ENCODE measurements at places on chromosomes 3 and 15. TPM values are rescaled to one million over a fixed set of nuclear protein-coding genes. Genes with fewer than 3 reads are reported as not detected.
A peak's percentile ranks its signal among the peaks of the same experiment; 100 is the strongest.

DNA sequence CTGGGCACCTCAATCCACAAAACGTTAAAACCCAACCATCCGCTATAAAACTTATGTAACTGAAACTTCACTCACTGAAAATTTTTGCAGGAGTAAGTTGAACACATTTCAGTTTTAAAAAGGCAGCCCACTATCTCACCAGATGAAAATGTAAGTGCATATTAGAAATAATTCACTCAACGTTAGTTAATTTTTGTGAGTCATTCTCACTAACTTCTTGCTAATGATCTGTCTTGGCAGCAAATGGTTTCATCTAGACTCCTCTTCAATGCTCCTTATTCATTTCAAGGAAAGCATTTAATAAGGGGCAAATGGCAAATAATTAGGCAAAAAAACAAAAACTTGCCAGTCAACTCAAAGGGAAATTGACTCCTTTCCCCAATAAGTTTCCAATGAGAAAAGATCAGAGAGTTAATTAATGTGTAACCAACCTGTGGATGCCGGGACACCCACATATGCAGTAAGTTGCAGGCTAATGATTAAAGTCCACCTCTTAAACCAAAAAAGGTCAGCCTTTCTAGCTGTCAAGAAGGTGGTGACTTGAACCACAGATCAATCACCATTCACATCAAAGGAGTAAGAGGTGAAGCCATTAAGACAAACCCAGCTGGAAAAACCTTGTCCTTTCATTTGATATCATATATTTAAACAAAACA is 22.9 kb upstream of the PRICKLE2 start:
- no peak for DNase-seq

DNA sequence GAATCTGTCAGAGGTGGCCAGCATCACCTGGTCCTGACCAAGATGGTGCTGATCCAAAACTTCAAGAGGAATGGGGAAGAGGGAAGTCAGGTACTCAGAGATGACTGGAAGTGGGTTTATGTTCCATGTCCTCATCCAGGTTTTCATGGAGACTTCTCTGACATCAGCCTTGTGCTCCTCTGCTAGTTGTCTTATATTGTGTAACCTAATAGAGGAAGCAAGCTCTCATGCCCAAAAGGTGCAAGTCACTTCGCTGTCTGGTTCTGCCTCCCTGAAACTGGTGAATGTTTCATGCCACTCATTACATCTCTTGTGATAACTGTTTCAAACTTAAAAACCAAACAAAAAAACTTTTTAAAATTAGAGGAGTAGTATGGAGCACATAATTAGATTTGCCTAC is 127.2 kb upstream of the MANF start:
- DNase-seq: no peak

DNA sequence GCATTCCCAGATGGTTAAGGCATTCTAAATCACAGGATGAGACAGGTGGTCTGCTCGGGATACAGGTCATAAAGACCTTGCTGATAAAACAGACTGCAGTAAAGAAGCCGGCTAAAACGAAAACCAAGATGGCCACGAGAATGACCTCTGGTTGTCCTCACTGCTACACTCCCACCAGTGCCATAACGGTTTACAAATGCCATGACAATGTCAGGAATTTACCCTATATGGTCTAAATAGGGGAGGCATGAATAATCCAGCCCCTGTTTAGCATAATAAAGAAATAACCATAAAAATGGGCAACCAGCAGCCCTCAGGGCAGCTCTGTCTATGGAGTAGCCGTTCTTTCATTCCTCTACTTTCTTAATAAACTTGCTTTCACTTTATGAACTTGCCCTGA is 151.1 kb downstream of the ZNF385D start:
- DNase-seq: no peak

DNA sequence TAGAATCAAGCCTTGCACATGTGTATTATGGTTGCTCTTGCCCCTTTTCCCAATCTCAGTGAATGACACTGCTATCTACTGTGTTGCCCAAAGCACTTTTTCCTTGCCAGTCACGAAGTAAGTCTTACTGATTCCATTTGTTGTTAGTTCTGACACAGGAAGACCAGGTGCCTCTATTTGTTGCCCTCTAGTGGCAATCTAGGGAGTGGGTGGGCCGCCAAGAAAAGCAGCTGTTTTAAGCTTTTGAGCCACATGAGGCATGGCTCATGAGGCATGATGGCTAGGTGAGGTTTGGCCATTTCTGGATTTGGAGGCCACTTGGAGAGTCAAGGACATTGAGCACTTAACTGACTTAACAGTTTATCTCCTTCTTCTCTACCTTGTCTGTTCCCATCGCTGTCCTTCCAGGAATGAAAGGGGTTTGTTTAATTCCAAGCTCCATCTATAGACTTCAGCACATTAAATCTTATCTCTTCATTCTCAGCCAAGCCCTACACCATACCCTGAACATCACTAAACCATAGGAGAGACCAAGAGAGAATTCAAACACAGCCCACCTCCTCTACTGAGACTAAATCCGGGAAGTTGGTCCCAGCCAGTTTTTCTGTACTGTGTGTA is 103.1 kb downstream of the HCN4 start:
- DNase-seq: peak; percentile 43

GRCh38 chr15:74781431-74782258 is at the start of gene CSK:
Gene CSK (plus strand): TSS chr15:74782080. CDS start chr15:74798298, 16,218 bp downstream.
- DNase-seq: peak; percentile 51

The CDHR4 gene
- polyA plus RNA-seq: not detected

The PDZRN3 gene
- polyA plus RNA-seq: 10.3 TPM

GRCh38 chr3:126525091-126525852 is 1.3 kb downstream of the CHST13 start:
- DNase-seq: no peak

GRCh38 chr15:26050984-26051383 is 187.9 kb upstream of the ATP10A start:
- no peak for DNase-seq

The ADPRH gene
- polyA plus RNA-seq: 0.06 TPM

DNA sequence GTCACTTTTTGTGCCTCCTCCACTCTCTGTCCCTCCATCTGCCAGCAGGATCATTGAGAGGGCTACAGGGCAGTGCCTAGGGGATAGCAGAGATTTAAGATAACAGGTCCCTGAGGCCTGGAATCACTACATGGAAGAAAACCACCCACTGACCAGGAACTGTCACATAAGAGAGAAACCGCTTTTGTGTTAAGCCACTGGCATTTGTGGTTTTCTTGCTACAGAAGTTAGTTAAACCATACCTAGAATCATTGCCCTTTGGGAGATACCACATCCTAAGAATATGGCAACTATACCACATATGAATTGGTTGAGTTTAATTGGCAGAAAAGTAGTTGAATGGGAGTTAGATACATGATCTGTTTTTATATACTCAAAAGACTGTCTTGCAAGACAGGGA is 112.8 kb upstream of the LPP start:
- no peak for DNase-seq

DNA sequence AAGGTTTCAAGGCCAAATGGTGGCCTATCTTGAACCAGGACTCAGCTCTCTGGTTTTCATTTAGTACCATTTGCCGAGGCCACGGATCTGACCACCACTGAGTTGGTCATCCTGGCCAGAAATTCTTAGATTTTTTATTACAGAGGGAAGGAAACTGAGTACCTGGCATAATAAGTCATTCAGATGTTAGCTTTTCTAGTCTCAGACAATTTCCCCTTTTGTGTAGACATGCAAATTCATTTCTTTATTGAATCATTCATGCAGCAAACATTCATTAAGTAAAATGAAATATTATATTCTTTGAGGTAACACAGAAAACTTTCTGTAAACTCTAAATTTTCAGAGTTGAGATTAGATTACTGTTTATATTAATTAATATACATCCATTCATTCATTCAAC is 223.7 kb downstream of the PDCD6IP start:
- DNase-seq: no peak

The MKRN3 gene
- 0.17 TPM for polyA plus RNA-seq

The SLCO2A1 gene
- 1.2 TPM for polyA plus RNA-seq

DNA sequence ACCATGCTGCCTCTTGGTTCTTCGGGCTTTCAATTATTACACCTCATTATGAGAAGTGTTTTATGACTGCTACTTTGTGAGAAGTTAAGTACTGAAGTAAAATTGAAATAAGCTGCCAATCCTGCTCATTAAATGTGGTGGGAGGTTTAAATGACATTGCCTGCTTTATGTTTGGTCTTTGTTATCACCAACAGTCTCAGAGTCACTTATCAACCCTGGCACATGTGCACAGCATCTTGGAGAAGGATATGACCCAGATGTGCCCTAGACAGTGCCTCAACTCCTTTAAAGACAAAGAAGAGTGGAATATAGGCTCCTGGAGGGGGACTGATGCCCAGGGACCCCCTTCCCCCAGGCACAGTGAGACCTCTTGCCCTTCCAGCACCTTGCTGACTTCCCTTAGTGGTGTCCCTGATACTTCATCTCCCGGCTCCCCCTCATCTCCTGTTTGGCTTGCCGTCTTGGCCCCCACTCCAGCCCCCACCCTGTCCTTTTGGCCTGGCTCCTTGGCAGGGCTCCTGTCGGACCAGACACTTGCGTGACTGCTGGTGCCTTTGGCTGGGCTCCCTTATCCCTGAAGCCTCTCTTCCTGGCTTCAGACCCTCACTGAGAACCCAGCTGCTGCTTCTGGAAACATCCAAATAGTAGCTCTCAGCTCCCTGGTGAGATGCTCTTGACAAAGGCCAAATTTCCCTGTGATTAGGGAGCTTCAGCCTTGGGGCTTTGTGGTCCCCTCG is 39.8 kb downstream of the ARHGAP31 start:
- DNase-seq: no peak

- peak; percentile 47 for DNase-seq
Observed at GRCh38 chr3:105402287-105402801, 35.6 kb downstream of the ALCAM start.
